ENCODE measurements at places on chromosomes 13 and 19.

- DNase-seq: no peak
- no peaks in the 10 kb centered on the region for H3K36me3 ChIP-seq
- H3K27ac ChIP-seq: no peak overlapping the region
- peaks cover 19% of the 10 kb centered on the region for H3K4me1 ChIP-seq
- no peak overlapping the region for H3K4me3 ChIP-seq
Observed at GRCh38 chr19:3517638-3518037, 11.5 kb downstream of the FZR1 start.

DNA sequence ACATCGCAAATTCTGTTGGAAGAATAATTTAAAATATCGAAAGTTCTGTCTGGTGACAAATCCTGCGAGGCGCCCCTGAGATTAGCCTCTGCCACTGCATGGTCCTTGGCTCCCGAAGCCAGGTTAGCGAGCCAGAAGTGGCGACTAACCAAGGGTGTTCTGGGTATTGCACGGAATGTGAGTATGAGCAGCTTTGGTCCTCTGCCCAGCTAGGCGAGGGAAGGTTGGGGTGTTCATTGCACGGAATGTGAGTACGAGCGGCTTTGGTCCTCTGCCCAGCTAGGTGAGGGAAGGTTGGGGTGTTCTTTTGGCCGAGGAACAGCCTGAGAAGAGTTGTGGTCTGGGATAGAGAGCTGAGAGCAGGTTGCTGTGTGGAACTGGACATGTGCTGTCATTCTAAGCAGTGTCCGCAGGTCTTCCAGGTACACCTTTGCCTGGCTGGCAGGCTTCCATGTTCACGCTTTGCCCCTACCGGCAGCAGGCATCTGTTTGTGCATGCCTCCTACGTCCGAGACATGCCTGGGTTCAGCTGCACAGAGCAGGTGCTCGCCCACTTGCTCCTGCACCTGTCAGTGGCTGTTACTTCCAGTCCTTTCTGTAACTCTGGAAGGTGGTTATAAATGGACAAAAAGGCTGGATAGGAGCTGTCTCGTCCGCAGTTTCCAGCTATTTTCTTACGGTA lies 18.3 kb upstream of the TEX29 start:
- no peak overlapping the region for H3K27ac ChIP-seq
- peaks cover 33% of the 10 kb centered on the region for H3K36me3 ChIP-seq
- no peak for DNase-seq
- H3K4me1 ChIP-seq: no peaks in the 10 kb centered on the region
- H3K4me3 ChIP-seq: no peak overlapping the region
- no peaks in the 10 kb centered on the region for H3K27me3 ChIP-seq

DNA sequence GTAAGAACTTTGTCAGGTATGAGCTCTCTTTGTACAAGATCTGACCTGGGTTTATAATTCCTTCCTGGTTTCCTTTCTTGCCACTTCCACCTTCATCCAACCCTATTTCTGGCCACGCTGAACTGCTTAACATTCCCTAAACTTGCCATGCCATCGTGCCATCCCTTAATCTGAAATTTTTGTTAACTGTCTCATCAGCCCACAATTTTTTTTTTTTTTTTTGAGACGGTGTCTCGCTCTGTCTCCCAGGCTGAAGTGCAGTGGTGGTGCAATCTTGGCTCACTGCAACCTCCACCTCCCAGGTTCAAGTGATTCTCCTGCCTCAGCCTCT lies 144.6 kb downstream of the GGACT start:
- no peak for DNase-seq
- no peaks in the 10 kb centered on the region for H3K27me3 ChIP-seq
- H3K4me3 ChIP-seq: no peak overlapping the region
- no peak overlapping the region for H3K27ac ChIP-seq

DNA sequence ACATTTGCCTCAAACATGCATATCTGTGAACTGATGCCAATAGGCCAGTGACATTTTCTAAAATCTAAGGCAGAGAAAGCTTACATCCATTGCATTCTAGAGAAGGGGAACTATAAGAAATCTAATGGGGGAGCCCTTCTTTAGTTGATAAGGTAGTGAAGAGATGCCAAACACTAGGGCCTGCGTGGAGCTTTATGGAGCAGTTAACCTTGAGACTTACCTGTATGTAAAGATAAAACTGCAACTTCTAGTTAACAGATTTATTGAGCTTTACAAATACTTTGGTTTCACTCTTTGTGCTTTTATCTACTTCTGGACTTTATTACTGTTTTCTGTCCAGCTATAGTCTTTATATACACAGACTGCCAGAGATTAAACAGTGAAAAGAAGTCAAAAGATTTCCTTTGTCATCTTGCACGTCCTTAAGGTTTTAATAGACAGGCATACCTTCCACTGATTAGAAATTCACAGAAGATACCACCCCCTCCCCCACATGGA lies 457.6 kb downstream of the KLF12 start:
- no peaks in the 10 kb centered on the region for H3K36me3 ChIP-seq
- no peak for DNase-seq
- no peak overlapping the region for H3K4me3 ChIP-seq
- H3K27ac ChIP-seq: no peak overlapping the region
- H3K4me1 ChIP-seq: no peaks in the 10 kb centered on the region
- H3K27me3 ChIP-seq: no peaks in the 10 kb centered on the region

- H3K4me1 ChIP-seq: no peaks in the 10 kb centered on the region
- DNase-seq: no peak
- no peaks in the 10 kb centered on the region for H3K27me3 ChIP-seq
- no peak overlapping the region for H3K27ac ChIP-seq
- H3K36me3 ChIP-seq: no peaks in the 10 kb centered on the region
- H3K4me3 ChIP-seq: no peak overlapping the region
Observed at GRCh38 chr19:29798774-29799497, 12.9 kb upstream of the CCNE1 start.

DNA sequence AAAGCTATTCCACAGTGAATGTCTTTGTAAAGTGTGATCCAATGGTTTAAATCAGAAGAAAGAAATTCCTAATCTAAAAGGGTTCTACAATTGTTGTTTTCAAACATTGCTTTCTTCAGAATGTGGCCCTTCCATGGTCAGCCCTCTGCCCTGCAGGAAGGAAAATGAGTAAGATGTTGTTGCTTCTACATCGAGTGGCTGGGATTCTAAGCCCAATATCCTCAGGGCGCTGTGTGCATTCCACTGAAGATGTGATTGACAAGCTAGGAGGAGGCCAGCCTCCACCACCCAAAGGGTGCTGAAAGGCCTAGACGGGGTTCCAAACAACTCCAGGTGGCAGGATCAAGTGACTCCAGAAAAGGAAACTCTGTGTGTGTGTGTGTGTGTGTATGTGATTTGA lies 316.9 kb upstream of the TSHZ3 start:
- H3K27ac ChIP-seq: no peak overlapping the region
- no peak overlapping the region for H3K4me3 ChIP-seq
- no peaks in the 10 kb centered on the region for H3K27me3 ChIP-seq
- no peaks in the 10 kb centered on the region for H3K4me1 ChIP-seq
- DNase-seq: no peak
- no peaks in the 10 kb centered on the region for H3K36me3 ChIP-seq

GRCh38 chr13:48188131-48188530 lies 44.9 kb upstream of the ITM2B start:
- no peak overlapping the region for H3K27ac ChIP-seq
- no peaks in the 10 kb centered on the region for H3K27me3 ChIP-seq
- no peaks in the 10 kb centered on the region for H3K36me3 ChIP-seq
- no peak for DNase-seq
- no peak overlapping the region for H3K4me3 ChIP-seq

DNA sequence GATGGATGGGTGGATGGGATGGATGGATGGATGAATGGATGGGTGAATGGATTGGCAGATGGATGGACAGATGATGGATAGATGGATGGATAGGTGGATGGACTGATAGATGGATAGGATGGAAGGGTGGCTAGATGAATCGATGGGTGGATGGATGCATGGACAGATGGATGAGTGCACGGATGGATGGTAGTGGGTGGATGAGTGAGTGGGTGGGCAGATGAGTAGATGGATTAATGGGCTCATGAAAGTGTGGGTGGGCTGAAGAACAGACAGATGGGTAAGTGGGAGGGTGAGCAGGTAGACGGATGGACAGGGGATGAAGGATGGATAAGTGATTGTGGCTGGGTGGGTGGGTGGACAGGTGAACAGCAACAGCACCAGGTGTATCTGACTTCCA lies 5.7 kb downstream of the SEMA6B start:
- no peaks in the 10 kb centered on the region for H3K36me3 ChIP-seq
- no peak overlapping the region for H3K4me3 ChIP-seq
- no peaks in the 10 kb centered on the region for H3K4me1 ChIP-seq
- H3K27ac ChIP-seq: no peak overlapping the region
- no peaks in the 10 kb centered on the region for H3K27me3 ChIP-seq
- no peak for DNase-seq

- H3K4me1 ChIP-seq: no peaks in the 10 kb centered on the region
- no peaks in the 10 kb centered on the region for H3K27me3 ChIP-seq
- no peaks in the 10 kb centered on the region for H3K36me3 ChIP-seq
- no peak overlapping the region for H3K27ac ChIP-seq
Observed at GRCh38 chr13:22700246-22700887, 480.4 kb upstream of the SGCG start.

DNA sequence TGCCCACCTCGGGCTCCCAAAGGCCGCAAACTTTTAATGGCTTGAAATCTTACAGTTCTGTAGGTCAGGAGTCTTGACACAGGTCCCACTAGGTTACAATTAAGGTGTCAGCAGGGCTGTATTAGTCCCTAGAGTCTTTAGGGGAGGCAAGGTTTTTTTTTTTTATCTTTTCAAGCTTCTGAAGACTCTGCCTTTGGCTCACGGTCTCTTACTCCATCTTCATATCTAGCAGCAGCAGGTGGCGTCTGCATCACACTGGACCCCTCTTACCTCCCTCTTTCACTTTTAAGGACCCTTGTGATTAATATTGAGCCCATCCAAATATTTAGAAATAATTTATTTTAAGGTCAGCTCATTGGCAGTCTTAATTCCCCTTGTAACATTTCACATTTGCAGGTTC lies 11.6 kb downstream of the MIR17HG start:
- no peaks in the 10 kb centered on the region for H3K4me1 ChIP-seq
- H3K27ac ChIP-seq: no peak overlapping the region
- no peak overlapping the region for H3K4me3 ChIP-seq
- H3K27me3 ChIP-seq: no peaks in the 10 kb centered on the region
- H3K36me3 ChIP-seq: peaks cover 6% of the 10 kb centered on the region

DNA sequence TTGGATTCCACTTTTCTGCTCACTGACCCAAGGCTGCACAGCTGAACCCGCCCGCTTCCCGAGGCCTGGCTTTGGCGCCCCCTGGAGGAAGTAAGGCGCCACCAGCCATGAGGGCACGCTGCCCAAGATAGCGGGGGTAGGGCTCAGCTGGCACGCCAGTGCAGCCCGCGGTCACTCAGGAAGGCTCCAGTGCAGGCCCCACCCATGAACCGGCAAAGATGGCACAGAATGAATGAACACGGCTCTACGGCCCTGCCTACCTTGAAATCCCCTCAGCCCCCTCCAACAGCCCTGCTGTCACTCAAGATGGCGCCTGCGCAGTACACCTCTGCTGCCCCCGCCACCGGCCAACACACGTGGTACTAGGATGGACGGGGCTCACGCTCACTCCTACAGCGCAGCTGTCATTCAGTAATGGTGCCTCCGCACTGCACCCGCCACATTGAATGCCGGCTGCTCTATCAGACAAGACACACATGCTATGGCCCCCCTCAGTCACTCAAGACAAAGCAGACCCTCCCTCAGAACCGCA lies 3.0 kb downstream of the PEG3 start:
- no peak overlapping the region for H3K4me3 ChIP-seq
- H3K36me3 ChIP-seq: no peaks in the 10 kb centered on the region
- no peaks in the 10 kb centered on the region for H3K27me3 ChIP-seq
- DNase-seq: no peak
- no peak overlapping the region for H3K27ac ChIP-seq

- H3K4me1 ChIP-seq: peaks cover 34% of the 10 kb centered on the region
- H3K4me3 ChIP-seq: no peak overlapping the region
- no peak for DNase-seq
- H3K27ac ChIP-seq: no peak overlapping the region
Observed at GRCh38 chr19:8462571-8462970, 17.8 kb downstream of the HNRNPM start.

DNA sequence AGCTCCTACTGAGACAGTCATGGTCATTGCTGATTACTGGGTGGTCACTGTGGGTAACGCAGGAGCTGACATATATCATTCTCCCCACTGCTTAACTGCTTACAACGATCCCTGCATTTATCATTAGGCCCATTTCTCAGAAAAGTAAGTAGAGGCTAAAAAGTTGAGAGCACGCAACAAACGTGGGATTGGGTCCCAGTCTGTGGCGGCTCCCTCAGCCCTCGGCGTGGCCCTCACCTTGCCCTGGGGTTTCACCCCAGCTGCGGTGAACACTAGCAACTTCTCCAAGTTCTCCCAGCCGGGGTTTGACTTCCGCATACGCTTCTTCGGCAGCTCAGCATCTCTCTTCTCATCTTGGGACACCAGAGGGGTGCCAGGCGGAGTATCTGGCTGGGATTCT lies 2.5 kb downstream of the PNKP start:
- H3K4me3 ChIP-seq: no peak overlapping the region
- no peak for DNase-seq
- peaks cover 11% of the 10 kb centered on the region for H3K36me3 ChIP-seq
- no peaks in the 10 kb centered on the region for H3K27me3 ChIP-seq
- H3K27ac ChIP-seq: no peak overlapping the region
- peaks cover 36% of the 10 kb centered on the region for H3K4me1 ChIP-seq

DNA sequence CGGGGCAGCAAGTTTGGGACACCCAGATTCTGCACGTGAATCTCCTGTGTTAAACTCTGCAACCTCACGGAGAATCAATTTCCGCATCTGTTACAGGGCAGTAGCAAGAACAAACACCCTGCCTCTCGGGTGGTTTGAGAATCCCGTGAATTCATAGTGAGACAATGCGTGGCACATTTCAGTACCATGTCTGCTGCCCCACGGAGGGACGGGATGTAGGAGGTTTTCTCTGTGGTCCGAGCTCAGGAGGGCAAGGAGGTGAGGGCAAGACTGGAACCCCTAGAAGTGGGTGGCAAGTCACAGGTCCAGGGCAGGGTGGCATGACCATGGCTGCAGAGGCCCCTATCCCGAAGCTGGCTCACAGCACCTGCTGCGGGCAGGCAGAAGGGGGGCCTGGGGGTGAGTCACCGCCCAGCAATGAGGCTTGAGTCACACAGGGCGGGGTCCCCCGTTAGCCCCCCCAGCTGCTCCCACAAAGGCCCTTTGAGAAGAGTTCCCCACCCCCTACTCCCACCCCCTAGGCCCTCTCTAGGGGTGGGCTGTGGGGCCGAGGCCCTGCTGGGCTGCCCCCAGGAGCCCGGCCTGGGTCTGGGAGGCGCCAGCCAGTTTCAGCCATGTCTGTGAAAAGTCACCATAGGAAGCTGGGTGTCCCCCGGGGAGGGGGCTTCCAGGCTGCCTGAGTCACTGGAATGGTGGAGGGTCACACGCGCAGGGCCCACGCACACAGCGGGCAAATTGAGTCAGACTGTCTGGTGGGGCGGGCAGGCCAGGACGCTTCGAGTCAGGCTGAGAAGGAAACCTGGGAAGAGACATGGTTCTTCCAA lies 25.8 kb upstream of the NANOS3 start:
- DNase-seq: peak; percentile 90
- H3K4me1 ChIP-seq: peaks cover 29% of the 10 kb centered on the region
- peak overlapping the region; percentile 94 for H3K27ac ChIP-seq
- no peaks in the 10 kb centered on the region for H3K27me3 ChIP-seq
